GM10248 (cell line): ENCODE measurements at places on chromosomes 7 and 10.

DNA sequence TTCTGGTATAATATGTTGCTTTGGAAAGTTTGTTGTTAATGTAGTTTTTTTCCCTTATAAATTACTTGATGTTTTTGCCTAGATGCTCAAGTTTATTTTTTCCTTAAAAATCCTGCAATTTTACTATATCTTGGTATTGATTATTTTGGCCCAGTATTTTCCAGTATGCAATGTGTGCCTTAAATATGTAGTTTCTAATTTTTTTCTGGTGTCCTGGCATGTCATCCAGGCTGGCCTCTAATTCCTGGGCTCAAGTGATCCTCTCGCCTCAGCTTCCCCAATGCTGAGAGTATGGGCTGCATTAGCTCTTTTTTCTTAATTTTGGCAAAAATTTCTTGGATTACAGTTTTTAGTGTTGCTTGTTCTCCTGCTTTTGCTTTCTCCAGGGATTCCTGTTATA lies 57.6 kb downstream of the BMPR1A start:
- DNase-seq, result no peak

GRCh38 chr7:90459888-90460287 lies 9.6 kb upstream of the PTTG1IP2 start:
- no peak for DNase-seq

DNA sequence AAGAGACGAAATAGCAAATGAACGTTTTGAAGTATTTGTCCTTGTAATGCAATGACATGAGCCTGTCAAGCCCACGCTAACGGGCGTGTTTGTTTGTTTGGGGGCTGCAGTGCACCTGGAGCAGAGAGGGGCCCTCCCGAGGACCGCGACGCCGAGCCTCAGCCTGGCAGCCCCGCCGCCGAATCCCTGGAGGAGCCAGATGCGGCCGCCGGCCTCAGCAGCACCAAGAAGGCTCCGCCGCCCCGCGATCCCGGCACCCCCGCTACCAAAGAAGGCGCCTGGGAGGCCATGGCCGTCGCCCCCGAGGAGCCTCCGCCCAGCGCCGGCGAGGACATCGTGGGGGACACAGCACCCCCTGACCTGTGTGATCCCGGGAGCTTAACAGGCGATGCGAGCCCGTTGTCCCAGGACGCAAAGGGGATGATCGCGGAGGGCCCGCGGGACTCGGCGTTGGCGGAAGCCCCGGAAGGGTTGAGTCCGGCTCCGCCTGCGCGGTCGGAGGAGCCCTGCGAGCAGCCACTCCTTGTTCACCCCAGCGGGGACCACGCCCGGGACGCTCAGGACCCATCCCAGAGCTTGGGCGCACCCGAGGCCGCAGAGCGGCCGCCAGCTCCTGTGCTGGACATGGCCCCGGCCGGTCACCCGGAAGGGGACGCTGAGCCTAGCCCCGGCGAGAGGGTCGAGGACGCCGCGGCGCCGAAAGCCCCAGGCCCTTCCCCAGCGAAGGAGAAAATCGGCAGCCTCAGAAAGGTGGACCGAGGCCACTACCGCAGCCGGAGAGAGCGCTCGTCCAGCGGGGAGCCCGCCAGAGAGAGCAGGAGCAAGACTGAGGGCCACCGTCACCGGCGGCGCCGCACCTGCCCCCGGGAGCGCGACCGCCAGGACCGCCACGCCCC lies 118.5 kb downstream of the CYTH3 start:
- no peak for DNase-seq

- DNase-seq, result no peak
Observed at GRCh38 chr10:30241422-30242110, 107.5 kb downstream of the MTPAP start.

DNA sequence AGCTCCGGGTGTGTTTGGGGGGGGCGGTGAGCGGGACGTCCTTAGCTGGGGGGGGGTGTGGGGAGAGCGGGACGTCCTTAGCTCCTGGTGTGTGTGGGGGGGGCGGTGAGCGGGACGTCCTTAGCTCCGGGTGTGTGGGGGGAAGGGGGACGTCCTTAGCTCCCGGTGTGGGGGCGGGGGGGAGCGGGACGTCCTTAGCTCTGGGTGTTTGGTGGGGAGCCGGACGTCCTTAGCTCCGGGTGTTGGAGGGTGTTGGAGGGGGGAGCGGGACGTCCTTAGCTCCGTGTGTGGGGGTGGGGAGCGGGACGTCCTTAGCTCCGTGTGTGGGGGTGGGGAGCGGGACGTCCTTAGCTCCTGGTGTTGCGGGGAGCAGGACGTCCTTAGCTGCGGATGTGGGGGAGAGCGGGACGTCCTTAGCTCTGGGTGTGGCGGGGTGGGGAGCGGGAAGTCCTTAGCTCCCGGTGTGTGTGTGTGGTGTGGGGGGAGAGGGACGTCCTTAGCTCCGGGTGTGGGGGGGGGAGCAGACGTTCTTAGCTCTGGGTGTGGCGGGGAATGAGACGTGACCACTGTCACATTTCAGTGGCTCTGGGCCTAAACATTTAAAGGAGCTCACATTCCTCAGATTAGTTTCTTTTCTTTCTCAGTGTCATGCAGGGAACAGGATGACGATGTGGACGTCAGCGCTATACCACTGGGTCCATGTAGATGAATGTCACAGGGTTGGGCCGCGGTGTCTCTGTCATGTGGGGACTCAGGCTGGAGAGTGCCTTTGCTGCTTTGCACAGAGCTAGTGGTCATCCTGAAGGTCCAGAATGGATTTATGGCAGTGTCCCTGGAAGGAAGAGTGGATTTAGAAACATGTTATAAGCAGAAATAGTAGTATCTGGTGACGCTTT lies 7.5 kb downstream of the DYNC2I1 start:
- DNase-seq, result peak; percentile 67

DNA sequence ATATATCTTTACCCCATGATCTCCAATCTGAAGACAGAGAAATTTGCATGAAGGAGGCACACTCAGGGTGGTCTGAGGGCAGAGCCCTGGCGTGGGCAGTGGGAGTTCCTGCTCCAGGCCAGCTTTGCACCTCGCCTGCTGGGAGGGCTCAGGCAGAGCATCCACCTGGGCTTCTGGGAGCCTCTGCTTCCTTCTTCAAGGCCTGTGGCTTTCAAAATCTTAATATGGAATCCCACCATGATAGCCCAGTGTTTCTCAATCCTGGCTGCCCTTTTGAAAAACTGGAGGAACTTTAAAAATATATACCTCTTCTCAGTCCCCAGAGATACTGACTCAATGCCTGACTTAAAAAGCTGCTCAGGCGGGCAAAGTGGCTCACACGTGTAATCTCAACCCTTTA lies 36.7 kb upstream of the PSAP start:
- no peak for DNase-seq

- no peak for DNase-seq
Observed at GRCh38 chr10:69866688-69867461, 65.2 kb downstream of the COL13A1 start.

- no peak for DNase-seq
Observed at GRCh38 chr10:51918884-51919325, 219.5 kb upstream of the CSTF2T start.

- peak; percentile 82 for DNase-seq
Observed at GRCh38 chr7:151315038-151315655, 26.5 kb upstream of the NUB1 start.

GRCh38 chr7:945147-945555 lies 9.3 kb downstream of the ADAP1 start:
- DNase-seq, result no peak

- no peak for DNase-seq
Observed at GRCh38 chr10:14774797-14775196, at the start of gene FAM107B. TSS of gene FAM107B (minus strand) at chr10:14774897. CDS start at chr10:14774663, 234 bp downstream.

DNA sequence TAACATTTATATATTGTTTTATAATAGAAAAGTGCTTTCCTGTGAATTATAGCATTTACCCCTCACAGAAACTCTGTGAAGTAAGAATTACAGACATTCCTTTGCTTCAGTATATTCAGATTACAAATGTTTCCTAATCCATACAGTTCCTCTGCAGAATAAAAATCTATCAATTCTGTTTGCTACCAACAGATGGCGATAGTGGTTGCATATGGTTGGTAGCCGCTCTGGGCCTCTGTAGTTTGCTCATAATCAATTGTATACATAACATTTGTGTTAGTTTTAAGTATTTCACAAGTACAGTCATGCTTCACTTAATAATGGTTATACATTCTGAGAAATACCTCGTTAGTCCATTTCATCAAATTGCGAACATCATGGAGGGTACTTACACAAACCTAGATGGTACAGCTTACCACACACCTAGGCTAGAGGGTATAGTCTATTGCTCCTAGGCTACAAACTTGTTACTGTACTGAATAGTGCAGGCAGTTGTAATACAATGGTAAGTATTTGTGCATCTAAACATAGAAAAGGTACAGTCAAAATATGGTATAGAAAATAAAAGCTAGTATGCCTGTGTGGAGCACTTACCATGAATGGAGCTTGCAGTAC lies 94.4 kb upstream of the STEAP4 start:
- DNase-seq, result no peak

GRCh38 chr7:93663561-93664299 lies 89.2 kb upstream of the CALCR start:
- no peak for DNase-seq

- DNase-seq, result peak; percentile 78
Observed at GRCh38 chr7:47670729-47671128, 88.8 kb upstream of the TNS3 start.

- DNase-seq, result no peak
Observed at GRCh38 chr7:92749832-92750446, 86.4 kb downstream of the CDK6 start.

DNA sequence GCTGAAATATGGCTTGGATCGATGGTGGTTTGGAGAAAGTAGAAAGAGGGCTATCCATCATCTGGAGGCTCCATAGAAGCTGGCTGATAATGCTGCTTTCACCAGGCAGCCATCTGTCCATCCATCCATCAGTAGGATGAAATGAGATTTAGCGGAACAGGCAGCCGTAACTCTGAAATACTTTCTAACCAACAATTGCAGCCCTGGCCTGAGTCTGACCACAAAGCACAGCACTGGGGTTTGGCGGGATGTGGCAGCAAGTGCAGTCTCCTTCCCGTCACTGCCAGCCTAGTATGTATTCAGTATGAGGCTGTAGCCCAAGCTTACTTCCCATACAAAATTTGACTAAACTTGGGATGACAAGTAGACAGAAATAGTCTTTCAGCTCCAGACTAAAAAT lies 38.0 kb downstream of the R3HCC1L start:
- no peak for DNase-seq

- DNase-seq, result peak; percentile 51
Observed at GRCh38 chr7:27697861-27698430, 35.3 kb upstream of the HIBADH start.

DNA sequence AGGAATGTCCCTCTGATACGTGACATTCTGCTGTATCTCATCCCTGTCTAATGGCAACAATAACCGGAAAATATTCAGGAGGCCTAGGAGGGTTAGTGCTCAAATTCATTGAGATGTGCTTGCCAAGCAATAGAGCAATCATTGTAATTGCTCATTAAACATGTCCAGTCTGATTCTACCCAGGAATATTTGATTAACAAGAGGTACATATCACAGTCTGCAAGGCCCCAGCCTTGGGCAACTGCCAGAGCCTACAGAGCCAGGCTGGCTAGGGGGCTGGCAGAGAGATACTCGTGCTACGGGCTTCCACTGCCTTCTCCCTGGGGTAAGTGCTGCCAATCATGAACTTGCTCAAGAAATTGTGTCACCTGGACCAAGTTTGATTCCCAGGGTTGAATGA lies 99.1 kb downstream of the ALOX5 start:
- no peak for DNase-seq

GRCh38 chr7:12965767-12966166 lies 278.3 kb downstream of the ARL4A start:
- no peak for DNase-seq

- DNase-seq, result no peak
Observed at GRCh38 chr10:64463406-64463805, 942.2 kb downstream of the REEP3 start.

GRCh38 chr7:159027056-159027788 lies 117.4 kb downstream of the VIPR2 start:
- no peak for DNase-seq

- DNase-seq, result no peak
Observed at GRCh38 chr7:132403465-132404110, 172.7 kb downstream of the PLXNA4 start.

- DNase-seq, result no peak
Observed at GRCh38 chr10:1255118-1255517, 198.9 kb downstream of the WDR37 start.

- no peak for DNase-seq
Observed at GRCh38 chr7:47349401-47349800, 232.5 kb downstream of the TNS3 start.

GRCh38 chr10:128712661-128713400 lies 586.6 kb upstream of the MKI67 start:
- no peak for DNase-seq

DNA sequence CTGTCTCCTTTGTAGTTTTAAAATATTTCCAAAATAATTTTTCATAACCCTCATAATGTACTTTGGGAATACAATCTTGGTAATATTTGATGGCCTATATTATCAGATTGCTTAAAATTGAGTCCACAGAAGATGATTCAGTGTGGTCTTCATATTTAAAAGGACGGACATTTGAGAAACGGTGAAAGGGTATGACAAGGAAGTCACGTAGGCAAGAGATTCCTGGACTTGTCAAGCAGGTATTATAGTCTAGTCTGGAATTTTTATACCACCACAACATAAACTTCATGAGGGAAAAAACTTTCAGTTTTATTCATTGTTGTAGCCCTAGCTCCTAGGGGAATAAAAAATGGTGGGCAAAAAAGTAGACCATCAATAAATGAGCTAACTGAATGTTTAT lies 82.3 kb downstream of the KMT2E start:
- DNase-seq, result no peak

DNA sequence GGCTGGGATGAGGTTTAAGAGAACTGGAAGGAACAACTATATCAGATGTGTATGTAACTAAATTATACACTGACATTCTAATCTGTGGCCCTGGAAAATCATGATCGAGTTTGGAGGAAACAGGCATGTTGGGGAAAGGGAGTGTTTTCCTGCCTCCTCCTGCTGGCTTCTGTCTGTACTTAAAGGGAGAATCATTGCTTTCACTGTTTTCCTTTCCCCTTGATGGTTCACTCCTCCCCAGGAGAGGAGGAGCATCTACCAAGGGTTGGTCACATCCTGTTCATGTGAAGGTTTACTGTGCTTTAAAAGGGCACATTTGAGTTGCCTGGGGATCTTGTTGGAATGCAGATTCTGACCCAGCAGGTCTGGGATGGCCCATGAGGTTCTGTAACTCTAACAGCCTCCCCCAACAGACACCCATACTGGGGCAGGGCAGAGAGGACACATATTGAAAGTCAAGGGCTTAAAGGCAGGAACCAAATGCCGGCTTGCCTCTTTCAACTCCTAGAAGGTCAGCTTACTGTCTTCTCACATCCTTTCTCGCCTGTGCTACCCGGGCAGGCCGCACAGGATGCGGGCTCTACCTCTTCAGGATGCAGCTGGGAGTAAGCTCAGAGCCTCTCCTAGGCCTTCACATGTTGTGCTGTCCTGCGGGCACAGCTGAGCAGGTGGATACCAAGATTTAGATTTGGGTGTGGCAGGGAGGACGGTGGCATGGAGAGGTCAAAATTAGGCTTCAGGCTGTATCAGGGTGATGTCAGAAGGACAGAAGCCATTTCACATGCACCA lies 694.8 kb downstream of the KCNMA1 start:
- DNase-seq, result no peak

GRCh38 chr7:151993977-151994676 lies 31.3 kb upstream of the GALNT11 start:
- DNase-seq, result no peak
